NCI-H226 (cell line): ENCODE measurements at places on chromosomes 16 and 17.

GRCh38 chr17:64255764-64256163 lies 7.3 kb downstream of the TEX2 start:
- DNase-seq: no peak

DNA sequence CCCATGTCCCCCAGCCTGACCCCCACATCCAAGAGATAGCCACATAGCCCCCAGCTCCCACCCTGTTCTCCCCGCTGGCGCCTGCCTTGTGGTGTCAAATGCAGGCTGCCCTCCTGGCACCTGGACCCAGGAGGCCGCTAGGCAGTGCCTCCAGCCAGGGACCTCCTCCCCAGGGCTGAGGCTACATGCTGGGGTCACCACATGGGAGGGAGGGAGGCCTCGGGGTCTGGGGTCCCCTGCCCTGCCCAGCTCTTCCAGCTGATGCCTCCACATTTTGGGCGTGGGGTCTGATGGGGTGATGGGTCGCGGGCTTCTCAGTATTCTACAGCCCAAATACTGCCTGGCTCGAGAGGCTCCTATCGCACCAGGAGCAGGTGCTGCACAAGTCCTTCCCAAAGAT lies 9.5 kb downstream of the TBC1D26 start:
- no peak for DNase-seq

- DNase-seq: peak; percentile 72
Measured at GRCh38 chr16:27326738-27327585, 13.2 kb downstream of the IL4R start.

DNA sequence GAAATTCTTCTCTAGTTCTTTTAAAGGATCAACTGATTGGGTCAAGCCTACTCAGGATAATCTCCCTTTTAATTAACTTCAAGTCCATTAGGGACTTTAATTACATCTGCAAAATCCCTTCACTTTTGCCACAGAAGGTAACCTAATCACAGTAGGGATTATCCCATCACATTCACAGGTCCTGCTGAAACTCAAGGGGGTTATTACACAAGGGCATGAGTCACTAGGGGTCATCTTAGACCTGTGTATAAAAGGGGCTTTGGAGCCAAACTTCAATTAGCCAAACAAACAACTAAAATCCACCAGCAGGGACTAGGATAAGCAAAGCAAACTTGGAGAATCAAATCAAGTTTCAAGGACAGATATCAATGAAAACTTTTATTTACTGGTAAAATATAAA lies 19.4 kb downstream of the CIAPIN1 start:
- DNase-seq: no peak

DNA sequence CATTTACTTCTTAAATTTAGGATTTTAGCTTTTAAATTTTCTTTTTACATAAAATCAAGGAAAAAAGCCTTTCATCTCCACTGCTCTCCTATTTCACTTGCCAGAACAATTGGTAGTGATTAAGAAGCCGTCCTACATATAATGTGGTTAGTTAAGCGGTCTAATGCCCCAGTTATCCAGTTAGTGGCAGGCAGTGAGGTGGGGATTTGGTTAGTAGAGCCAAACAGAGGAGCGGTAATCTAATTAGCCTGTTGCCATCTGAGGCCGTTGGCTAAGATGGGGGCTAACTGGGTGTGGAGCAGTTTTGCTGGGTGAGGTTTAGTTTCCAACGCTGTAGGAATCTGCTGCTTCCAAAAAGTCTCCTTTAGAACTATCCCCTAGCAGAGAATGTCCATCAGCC lies 22.4 kb downstream of the SNX11 start:
- no peak for DNase-seq

GRCh38 chr17:65013613-65014391 lies 42.7 kb downstream of the GNA13 start:
- DNase-seq: peak; percentile 48

- DNase-seq: peak; percentile 78
Measured at GRCh38 chr17:60142872-60143499, 6.8 kb upstream of the CA4 start.

DNA sequence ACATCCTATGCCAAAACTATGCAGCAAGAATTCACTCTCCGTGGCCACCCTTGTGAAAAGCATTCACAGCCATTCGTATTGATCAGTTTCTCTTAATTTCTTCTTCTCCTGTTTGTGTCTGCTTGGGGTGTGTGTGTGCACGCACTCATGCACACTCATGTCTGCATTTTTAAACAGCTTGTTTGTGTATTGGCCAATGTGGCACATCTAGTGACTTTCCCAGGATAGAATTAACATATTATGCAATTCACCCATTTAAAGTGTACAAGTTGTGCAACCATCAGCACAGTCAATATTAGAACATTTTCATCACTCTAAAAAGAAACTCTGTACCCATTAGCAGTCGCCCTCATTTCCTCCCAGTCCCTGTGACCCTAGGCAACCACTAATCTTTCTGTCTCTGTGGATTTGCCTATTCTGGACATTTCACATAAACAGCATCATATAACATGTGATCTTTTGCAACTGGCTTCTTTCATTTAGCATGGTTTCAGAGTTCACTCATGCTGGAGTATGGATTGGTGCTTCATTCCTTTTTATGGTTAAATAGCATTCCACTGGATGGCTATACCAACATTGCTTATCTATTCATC lies 20.1 kb downstream of the IRX3 start:
- no peak for DNase-seq

GRCh38 chr16:27586711-27587110 lies 36.8 kb downstream of the KATNIP start:
- DNase-seq: no peak

GRCh38 chr16:29858149-29858849 lies 4.7 kb downstream of the CDIPT start:
- no peak for DNase-seq

DNA sequence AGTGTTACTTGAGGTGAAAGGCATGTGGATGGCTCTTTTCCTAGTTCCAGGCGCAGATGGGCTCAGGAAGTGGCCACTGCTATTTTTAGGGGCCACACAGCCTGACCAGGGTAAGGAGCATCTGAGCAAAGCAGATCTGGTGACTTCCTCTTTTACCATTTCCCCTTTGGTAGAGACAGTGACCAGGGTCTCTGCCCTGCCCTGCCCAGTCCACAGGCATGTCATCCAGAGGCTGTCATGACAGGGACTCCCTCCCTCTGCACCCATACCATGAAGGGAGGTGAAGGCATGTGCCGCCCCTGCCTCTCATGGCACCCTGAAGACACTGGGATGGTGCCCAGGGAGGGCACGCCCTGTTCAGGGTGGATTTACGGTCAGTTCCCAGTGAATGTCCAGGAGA lies 2.2 kb downstream of the PLA2G15 start:
- no peak for DNase-seq

- no peak for DNase-seq
Measured at GRCh38 chr16:10972819-10973464, 28.6 kb downstream of the CLEC16A start.

- no peak for DNase-seq
Measured at GRCh38 chr16:57648125-57648524, 19.7 kb downstream of the ADGRG1 start.

DNA sequence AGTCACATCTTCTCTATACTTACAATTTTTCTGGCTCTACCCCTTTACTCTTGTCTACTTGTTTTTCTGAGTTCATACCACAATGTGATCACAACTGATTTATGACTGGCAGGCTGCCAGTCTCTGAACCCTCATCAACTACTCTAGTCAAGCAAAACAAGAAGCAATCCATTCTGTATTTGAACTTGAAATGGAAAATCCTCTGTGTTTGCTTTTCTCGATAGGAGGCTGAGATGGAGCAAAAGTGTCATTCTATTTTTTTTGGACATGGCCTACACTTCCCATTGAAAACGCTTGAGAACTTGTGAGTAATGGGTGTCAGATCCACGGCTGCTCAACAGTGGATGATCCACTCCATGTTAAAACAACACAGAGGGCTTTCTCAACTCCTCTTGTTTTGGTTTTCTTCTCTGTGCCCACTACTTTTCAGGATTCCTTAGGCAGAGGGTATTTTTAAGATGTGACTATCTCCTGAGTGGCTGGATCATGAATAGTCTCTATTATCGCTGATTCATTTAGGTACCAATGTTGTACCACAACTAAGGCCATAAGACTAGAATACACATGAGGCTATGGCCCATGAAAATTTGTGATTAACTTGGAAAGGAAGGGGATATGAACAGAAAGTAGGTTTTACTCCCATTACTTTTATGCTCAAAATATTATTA lies 11.7 kb downstream of the TMEM100 start:
- DNase-seq: no peak

DNA sequence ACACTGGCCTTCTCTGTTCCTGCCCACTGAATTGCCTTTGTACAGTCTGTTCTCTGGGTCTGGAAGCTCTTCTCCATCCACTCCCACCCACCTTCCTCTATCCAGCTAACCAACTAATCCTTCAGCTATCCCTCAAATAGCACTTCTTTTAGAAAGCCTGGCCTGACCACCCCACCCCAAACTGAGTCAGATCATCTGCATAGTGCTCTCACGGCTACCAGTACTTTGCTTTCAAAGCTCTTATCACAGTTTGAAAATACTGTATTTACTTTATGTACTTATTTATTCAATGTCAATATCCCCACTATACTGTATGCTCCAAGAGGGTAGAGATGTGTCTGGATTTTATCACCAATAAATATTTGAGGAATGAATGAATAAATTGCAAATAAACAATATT lies 4.5 kb upstream of the CLDN7 start:
- no peak for DNase-seq

DNA sequence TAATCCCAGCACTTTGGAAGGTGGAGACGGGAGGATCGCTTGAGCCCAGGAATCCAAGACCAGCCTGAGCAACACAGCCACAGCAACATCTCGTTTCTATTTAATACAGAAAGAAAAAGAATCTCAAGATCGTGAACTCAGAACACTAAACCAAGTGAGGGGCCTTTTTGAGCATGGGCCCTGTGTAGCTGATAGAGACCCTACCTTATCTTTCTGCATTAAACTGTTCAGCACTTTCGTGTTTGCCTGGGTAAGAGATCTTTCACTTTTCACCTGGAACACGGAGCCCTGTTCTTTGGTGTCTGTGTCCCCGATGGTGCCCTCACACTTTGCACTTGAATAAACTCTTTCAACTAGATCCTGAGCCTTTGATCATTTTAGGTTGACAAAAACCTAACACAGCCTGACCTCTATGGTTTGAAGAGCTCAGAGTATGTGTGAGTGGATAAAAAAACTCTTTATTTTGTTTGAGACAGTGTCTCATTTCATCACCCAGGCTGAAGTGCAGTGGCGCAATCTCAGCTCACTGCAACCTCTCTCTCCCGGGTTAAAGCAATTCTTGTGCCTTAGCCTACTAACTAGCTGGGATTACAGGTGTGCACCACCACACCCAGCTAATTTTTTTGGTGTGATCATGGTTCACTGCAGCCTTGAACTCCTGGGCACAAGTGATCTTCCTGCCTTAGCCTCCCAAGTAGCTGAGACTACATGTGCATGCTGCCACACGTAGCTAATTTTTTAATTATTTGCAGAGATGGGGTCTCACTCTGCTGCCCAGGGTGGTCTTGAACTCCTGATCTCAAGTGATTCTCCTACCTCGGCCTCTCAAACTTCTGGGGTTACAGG lies 83.8 kb upstream of the GRIN2A start:
- no peak for DNase-seq

GRCh38 chr16:5642436-5642835 lies 544.8 kb upstream of the EEF2KMT start:
- DNase-seq: no peak

DNA sequence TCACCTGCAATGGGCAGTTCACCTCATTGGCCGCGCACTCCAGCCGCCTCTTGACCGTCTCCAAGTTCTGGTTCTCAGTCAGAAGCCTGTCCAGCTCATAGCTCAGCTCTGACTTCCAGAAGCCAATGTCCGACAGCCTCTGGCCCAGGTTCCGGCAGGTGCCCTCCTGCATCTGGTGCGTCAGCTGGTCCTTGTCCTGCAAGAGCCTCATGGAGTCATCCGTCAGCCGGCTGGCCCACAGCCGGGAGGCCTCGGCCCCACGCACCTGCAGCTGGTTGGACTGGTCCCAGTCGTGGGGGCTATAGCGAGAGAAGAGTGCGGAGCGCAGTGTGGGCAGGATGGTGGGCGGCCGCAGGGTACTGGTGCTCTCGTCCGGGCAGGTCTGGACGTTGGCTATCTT lies 424 bp downstream of the TEKT5 start:
- no peak for DNase-seq
